Right forelimb (tissue), 1 donor: ENCODE measurements at places on chromosomes 12 and 14.

DNA sequence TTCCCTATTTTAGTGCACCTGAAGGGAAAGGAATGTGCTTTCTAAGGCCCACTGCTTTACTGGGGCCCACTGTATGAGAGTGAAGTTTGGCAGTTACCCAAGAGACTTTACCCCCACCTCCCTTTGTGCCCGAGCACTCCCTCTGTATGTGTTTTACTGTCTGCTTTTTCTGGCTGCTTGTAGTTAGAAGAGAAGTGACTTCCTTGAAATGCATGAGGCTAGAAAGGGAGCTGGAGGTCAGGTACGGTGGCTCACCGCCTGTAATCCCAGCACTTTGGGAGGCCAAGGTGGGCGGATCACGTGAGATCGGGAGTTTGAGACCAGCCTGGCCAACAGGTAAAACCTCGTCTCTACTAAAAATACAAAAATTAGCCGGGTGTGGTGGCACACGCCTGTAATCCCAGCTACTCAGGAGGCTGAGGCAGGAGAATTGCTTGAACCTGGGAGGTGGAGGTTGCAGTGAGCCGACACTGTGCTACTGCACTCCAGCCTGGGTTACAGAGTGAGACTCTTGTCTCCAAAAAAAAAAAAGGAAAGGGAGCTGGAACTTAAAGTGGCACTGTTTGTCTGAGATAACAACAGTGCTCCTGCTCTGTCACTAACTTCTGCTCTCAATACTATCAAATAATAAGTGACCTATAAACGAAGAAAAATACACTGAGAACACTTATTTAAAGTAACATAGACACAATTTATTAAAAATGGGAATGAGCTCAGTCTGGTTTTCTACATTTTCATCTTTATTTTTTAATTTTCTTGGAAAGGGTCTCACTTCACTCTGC lies 5.8 kb downstream of the TRIP11 start:
- DNase-seq, result no peak

GRCh38 chr12:8491646-8492530 lies 21.4 kb upstream of the CLEC4D start:
- no peak for DNase-seq

DNA sequence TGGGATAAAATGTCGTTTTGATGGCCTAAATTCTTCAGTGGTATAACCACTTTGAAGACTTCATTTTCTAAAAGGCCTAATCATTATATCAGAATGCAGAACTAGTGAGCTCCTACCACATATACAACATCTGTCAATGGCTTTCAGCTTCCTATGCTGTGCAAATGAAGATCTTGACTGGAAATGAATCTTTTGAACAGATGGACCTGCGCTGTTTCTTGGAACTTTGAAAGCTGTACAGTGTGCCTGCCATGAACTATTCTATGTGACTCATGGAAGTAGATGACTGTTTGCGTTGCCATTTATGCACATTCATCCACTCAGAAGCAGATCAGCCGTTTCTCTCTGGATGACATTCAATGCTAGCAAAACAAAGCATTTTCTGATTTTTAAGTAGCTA lies 542.2 kb upstream of the USP15 start:
- no peak for DNase-seq

DNA sequence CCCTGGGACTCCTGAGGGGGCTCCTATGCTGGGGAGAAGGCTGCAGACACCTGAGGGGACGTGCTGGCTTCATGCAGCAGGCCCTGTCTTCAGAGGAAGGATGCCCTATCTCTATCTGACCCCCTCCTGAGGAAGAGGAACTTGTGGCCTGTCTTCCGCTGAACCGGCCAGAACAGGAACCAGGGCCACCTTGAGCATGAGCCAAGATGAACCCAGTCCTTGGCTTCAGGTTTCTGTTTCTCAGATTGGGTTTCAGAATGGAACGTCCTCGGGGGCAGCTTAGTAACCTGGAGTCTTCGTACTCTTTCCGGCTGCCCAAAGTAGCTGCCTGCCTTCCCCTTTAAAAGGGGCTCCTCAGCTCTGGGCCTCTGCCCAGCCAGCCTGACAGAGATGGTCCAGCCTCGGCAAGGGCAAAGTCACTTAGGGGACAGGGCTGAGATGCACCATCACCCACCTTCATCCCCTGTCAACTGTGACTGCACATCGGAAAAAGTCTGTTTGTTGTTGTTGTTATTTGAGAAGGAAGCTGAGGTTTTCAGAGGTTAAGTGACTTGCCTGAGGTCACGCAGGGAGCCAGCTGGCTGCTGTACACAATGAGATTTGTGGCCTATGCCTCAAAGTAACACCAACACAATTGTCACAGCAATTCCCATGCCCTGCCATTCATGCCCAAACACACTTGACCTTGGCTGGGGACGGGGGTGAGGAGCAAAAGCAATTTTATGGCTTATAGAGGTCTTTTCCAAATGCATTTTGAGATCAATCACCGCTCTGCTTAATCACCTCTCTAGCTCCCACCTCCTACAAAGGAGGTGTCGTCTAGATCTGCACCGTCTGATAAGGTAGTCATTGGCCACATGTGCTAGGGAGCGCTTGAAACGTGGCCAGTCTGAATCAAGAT lies 13.4 kb downstream of the ASB2 start:
- no peak for DNase-seq

DNA sequence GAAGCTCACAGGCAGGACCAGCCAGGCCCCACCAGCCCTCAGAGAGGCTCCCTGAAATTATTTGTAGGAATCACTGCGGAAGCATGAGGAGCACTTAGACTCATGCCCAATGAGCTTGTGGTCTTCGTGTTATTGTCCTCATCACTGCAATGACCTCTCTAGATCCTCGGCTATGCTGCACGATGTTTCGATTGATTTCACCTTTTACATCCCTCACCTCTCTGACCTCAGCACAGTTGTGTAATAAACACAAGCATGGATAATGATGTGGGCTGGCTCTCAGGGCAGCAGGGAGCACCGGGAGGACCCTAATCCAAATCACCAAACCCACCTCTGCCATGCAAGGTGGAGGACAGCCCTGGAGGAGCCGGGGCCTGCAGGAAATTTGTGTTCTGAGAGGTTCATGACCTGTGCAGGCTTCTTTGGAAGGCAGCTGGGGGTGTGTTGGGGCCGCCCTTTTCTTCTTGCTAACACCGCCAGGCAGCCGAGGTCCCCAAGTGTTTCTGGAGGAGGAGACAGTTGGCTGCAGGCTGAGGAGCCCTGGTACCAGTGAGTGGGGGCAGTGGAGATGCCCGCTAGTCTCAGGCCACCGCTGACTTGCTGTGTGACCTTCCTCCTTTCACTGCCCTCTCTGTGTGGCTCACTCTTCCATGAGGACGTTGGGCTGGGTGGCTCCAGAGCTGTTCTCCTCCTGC lies 29.5 kb upstream of the EML1 start:
- no peak for DNase-seq

DNA sequence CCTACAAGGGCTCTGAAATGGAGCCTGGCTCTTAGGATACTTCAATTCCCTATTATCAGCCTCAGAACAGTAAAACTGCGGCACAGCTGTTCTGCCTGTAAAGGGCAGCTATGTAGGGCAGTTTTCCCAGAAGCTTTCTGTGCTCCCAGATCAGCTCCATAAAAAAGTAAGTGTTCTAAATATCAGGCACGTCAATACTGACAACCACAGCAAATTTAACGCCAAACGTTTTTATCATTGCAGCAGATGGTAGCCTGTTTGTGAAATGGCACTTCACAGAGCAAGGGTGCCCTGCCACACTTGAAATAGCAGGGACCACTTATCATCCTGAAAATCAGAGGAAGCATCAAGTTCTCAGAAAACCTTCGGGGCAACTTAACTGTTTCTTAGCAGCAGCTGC lies 54.8 kb upstream of the PTHLH start:
- DNase-seq, result no peak

GRCh38 chr12:4960030-4960429 lies 50.3 kb downstream of the KCNA1 start:
- DNase-seq, result no peak

- DNase-seq, result no peak
Observed at GRCh38 chr12:46342562-46343033, 30.0 kb downstream of the SLC38A2 start.

- DNase-seq, result no peak
Observed at GRCh38 chr12:124087266-124088051, 114.4 kb downstream of the ZNF664 start.

GRCh38 chr12:5562581-5562980 lies 130.7 kb downstream of the NTF3 start:
- no peak for DNase-seq

DNA sequence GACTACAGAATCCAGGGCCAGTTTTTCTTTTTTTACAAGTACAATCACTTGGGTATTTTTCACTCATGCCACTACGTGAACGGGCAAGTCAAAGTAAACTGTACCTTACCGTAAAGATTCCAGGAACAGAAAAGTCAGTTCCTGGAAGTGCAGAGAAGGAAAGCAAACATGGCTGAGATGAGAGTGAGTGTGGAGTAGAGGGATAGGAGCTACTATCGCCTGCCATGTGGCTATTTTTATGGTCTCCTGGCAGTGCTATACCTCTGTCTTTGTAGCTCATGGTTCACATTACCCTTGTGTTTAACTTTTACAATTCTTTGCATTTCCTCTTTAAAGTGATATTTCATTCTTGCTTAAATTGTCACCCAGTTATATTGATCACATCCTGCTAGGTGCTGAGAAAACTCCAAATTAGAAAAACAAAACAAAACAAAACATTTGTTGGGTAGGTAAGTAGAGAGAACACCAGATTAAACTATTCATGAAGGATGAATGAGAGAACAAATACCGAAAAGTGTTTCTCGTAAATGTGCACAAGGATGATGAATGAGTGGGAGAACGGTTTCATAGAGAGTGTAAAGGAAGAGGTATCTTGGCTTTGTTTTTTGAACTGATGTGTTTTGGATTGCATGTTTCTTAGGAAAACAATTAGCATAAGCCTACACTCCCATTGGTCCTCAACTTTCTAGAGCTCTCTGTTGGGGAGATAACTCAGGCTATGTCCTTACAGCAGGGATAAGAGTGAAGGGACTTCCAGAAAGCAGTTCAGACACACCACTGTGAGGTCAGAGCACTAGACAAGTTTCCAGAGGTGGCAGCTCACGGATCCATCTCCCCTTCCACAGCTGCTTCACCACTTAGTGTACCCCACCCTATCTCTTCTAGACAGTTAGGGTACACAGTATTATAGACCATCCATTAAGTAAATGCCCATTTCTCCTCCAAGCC lies 163.7 kb downstream of the IPO8 start:
- no peak for DNase-seq

DNA sequence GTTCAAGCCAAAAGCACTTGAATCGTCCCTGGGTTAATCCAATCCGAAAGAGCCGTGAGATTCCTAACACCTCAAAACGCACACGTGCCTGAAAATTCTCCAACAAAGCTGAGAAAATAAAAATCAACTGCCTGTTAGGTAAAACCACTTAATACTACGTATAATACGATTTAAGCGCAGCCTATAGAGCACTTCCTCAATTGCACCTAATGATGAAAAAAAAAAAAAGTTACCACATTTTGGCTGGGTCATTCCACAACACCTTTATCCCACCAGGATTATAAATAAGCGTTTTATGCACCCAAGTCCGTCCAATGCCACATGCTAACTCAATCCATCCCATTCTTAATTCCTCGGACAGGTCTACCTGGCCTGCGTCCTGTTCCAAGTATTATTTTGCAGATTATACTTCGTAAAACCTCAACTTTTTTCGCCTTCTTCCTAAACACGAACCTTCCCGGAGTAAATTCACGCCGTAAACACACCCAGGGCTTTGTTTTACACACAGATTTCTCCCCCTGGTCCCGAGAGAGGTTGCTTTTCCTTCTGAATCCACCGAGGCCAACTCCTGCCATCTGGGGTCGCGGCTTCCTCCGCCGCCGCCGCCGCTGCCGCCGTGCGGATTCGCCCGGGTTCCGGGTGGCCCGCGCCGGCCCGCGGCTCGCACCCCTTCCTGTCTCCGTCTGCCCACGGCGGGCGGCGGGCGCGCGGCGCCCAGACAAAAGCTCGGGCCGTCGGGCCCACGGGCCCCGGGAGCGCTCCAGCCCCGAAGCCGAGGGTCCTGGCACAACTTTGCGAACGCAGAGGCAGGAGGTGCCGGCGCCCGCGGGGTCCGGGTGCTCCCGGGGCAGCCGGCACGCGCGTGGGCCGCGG lies 66.2 kb downstream of the RNF34 start:
- no peak for DNase-seq

- peak; percentile 54 for DNase-seq
Observed at GRCh38 chr14:52835122-52835903, 43.9 kb upstream of the GNPNAT1 start.

DNA sequence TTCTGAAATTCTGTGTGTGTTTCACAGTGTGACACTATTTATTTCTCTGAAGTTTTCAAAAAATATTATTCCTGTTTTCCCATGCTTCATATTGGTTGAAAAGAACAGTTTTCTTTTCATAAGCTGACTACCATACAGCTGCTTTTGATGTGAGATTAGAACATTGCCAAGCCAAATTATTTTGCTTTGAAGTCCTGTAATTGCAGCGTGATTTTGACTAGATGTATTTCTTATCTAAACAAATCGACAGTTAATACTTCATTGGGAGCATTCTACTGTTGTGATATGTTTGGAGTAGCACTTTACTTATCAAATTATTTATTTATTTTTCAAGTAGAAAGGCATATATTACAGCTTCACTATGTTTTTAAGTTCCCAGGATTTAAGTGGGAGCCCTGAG lies 132.0 kb downstream of the DACT1 start:
- DNase-seq, result no peak

DNA sequence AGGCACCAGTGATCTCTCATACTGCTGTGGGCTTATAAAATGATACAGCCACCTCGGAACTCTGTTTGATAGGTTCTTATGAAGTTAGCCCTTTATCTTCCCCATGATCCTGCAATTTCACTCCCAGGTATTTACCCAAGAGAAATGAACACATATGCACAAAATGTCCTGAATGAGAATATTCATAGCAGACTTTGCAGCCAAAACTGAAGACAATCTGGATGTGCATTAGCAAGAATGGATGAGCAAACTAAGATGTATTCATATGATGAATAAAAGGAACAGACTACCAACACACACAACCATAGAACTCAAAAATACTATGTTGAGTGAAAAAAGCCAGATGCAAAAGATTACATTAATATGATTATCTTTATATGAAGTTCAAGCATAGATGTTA lies 66.7 kb downstream of the KCNA5 start:
- DNase-seq, result no peak

- DNase-seq, result no peak
Observed at GRCh38 chr12:89383235-89384049, 31.1 kb upstream of the DUSP6 start.

DNA sequence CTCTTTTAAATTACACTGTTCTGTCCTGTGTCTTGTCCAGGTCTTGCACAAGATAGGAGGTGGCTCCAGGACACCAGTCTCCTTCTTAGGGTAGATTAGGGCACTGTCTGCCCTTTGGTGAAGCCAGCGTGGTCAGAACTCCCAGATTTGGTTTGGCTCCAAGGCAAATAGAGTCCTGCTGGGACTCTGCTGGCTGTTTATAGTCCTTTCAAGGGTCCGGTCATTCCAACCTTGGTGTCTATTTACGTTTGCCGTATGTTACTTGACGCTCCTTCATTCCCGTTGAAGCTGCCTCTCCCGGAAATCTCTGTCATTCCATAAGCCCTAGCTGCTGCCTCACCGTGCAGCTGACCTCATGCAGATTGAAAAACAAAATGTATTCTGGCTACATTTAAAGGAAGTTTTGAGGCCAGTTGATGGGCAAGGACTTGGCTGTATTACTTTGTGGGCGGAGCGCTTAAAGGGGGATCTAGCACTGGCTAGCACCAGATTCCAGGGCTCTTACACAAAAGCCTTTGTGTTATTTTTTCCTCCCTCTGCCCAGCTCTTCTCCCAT lies 180.6 kb downstream of the AKAP6 start:
- DNase-seq, result peak; percentile 60

- no peak for DNase-seq
Observed at GRCh38 chr14:94970941-94971730, 186.2 kb downstream of the DICER1 start.
